Renal cortex interstitium (tissue), 15 donors: ENCODE measurements at places on chromosomes 6 and 20. TPM values are rescaled to one million over a fixed set of nuclear protein-coding genes. Genes with fewer than 3 reads are reported as not detected.

LAMA5 gene
- 101 TPM for polyA plus RNA-seq

UBD gene
- 0.52 TPM for polyA plus RNA-seq

KIAA0408 gene
- 4.2 TPM for polyA plus RNA-seq

THEMIS gene
- polyA plus RNA-seq, result not detected

RIPOR3 gene
- polyA plus RNA-seq, result 5.4 TPM

ZMYND8 gene
- polyA plus RNA-seq, result 44.2 TPM
